ENCODE measurements at places on chromosomes 5 and 9.
A peak's percentile ranks its signal among the peaks of the same experiment; 100 is the strongest.

- no peak for DNase-seq
Measured at GRCh38 chr9:68844631-68845612, 139.9 kb downstream of the PIP5K1B start.

GRCh38 chr5:56321236-56321881, 88.2 kb upstream of the ANKRD55 start:
- DNase-seq = no peak

GRCh38 chr5:53109056-53109442, 508 bp downstream of the MOCS2 start:
- DNase-seq = no peak

GRCh38 chr5:169410996-169411783, 110.3 kb upstream of the SLIT3 start:
- DNase-seq = no peak

- no peak for DNase-seq
Measured at GRCh38 chr5:131206772-131207171, 36.0 kb downstream of the LYRM7 start.

- DNase-seq = no peak
Measured at GRCh38 chr9:137055385-137056364, 1.8 kb upstream of the ENTPD2 start.

- no peak for DNase-seq
Measured at GRCh38 chr5:124157320-124157719, 589.1 kb downstream of the ZNF608 start.

- DNase-seq = no peak
Measured at GRCh38 chr9:4242239-4242638, 57.6 kb downstream of the GLIS3 start.

- DNase-seq = no peak
Measured at GRCh38 chr5:103411711-103412110, 150.9 kb downstream of the NUDT12 start.

DNA sequence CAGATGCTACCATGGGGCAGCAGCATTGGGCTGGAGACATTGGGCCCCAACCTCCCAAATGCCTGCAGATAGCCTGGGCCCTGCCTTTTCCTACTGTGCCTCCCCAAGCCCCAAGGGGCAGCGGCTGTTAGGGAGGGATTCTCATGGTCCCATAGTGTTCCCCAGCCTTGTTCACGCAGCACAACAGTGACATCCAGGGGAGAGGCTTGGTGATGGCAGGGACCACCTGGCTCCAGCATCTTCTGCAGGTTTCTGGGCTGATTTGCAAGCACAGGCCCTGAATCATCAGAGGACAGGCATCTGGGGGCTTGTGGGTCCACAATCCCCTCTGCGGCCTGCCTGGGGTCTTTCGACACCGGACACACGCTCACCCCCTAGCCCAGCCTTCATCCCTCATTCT, 354.6 kb downstream of the SLIT3 start:
- no peak for DNase-seq

- DNase-seq = no peak
Measured at GRCh38 chr5:145787996-145788395, 47.1 kb downstream of the PRELID2 start.

GRCh38 chr5:58281189-58281588, 178.7 kb downstream of the PLK2 start:
- DNase-seq = no peak

DNA sequence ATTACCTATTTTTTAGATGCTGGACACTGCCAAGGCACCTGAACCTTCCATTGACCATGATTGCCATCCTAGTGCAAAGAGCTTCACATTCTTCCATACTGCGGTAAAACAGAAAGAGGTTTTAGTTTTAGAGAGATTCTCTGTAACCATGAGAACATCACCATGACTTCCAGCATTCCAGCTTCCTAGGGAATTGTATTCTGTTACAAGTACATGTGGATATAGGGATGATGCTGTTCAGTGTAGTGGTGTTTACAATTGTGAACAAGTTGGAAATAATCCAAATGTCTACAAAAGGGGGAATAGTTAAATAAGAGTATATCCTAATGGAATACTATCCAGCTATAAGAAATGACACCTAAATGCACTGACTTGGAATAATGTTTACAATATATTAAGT, 22.4 kb downstream of the NIPSNAP3B start:
- DNase-seq = no peak

GRCh38 chr9:96177005-96177718, 124.8 kb downstream of the HSD17B3 start:
- DNase-seq = no peak

DNA sequence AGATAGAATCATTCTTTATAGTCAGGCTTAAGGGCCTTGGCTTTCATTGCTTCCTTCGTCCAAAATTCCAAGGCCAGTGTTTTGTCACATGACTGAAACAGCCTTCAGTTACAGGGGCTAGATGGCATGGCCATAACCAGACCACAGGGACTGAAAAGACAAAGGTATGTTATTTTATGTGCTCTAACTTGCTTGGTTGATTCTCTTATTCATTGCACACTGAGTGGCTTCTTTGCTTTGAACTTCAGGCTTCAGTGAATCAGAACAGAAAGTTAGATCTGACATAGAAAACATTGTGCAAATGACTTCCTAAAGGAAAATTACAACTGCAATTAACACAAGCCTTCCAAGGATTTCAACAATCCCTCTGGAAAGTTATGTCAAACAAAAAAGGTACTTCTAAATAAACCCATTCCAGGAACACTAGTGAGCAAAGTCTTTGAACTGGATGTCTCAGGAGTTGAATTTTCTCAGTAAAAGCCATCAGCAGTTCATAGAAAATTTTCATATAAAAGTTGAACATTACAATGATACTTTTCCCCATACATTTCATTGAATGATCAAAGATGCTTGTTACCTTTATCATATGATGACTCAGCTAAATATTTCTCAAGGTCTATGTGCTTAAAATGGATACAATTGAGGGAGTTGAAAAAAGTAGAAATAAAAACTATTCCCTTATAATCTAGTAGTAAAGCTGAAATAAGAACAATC, 355.3 kb downstream of the TMEM232 start:
- DNase-seq = no peak

GRCh38 chr5:44543511-44543910, 154.3 kb upstream of the FGF10 start:
- no peak for DNase-seq

- no peak for DNase-seq
Measured at GRCh38 chr5:179870403-179870903, 11.8 kb upstream of the MRNIP start.

- no peak for DNase-seq
Measured at GRCh38 chr5:52789378-52789777, 1.7 kb downstream of the ITGA1 start.

GRCh38 chr9:91586282-91586681, 162.7 kb upstream of the NFIL3 start:
- no peak for DNase-seq

DNA sequence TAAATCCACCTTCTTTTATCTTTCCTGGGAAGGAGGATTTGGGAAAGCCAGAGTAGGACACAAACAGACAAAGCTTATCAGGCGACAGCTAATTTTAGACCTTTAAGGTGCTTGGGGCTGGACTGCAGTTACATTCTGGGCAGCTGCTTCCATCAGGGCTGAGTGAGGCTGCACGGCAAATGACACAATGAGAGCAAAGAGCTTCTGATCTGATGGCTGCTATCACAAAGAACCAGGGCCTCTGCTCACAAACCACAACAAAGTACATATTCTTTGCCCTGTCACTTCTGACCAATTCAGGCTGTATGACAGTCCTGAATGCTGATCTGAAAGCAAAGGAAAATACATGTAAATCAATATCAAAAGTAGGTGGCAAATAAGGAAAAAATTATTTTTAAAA, 93.1 kb downstream of the MRPS27 start:
- DNase-seq = no peak

DNA sequence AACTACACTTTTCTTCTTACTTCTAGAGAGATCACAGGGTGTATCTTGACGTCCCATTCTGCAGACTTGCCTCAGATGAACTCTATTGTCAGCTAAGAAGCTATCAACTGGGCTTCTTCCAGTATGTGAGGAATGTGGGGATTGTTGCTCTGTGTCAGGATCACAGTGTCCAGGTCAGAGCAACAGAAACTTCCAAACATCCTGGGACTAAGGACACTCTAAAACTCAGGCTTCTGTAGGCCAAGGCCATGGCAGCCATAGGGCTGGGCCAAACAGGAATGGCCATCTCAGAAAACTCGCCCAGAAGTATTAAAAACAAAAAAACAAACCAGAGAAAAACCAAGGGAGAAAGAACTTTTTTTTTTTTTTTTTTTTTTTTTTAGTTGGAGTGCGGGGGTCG, 210.0 kb upstream of the CLINT1 start:
- no peak for DNase-seq

DNA sequence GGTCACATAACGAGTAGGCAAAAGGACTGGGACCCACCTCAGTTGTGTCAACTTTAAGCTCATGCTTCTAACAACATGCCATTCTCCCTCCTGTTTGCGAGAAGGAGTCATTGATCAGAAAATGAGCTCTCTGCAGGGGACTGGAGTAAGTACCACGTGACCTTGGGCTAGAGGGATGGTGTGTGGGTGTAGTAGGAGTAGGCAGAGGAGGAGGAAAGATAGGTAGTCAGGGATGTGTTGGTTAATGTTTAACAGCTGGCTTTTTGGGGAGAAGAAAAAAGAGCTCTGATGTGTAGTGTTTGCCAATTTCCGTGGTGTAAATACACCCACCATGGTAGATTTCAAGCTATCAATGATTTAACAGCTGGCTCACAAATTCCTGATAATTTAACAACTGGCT, 160.3 kb upstream of the TBC1D2 start:
- DNase-seq = no peak

DNA sequence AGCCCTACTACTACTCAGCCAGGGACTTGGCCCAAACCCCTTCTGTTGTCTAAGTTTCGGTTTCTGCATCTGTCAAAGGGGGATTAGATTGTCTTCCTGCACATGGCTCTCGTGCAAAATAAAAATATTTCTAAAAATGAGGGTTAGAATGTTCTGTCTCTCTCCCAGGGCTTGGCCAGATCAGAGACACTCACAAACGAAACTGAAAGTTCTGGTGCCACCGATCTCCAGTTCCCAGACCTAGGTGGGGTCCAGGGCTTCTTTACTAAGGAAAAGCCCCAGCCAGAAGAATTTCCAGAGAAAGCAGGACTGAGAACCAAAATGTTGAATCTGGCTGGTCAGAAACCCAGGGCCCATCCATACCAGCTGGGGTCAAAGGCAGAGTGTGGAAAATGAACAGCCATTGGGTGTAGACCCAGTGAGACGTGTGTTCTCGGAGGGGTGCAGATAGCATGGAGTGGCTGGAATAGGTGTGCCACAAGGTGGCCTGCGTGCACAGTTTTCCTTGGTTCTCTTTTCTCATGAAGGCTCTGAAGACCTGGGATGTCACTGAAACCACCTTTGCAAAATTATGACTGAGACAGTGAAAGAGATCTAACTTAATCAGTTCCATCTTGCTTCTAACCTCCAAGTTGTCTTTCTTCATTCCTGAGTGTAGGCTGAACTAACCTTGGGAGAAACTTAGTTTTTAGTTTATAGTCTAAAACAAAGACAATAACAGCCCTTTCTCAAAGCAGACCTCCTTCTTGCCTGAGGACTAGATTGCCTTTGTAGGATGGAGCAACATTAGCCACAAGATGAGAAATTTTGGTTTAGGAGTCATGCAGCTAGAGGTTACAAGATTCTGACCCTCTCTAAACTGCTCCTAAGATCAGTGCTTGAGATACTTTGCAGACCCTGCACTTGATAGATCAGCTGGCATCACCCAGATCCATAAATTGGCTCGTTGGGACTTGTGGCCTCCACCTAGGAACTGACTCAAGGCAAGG, 2.3 kb upstream of the SLC23A1 start:
- no peak for DNase-seq

GRCh38 chr9:14511452-14511851, 181.8 kb downstream of the ZDHHC21 start:
- no peak for DNase-seq

GRCh38 chr9:97502984-97503861, 1.8 kb downstream of the TMOD1 start:
- no peak for DNase-seq

- DNase-seq = no peak
Measured at GRCh38 chr5:18397891-18398290, 763.6 kb downstream of the TAF11L14 start.

DNA sequence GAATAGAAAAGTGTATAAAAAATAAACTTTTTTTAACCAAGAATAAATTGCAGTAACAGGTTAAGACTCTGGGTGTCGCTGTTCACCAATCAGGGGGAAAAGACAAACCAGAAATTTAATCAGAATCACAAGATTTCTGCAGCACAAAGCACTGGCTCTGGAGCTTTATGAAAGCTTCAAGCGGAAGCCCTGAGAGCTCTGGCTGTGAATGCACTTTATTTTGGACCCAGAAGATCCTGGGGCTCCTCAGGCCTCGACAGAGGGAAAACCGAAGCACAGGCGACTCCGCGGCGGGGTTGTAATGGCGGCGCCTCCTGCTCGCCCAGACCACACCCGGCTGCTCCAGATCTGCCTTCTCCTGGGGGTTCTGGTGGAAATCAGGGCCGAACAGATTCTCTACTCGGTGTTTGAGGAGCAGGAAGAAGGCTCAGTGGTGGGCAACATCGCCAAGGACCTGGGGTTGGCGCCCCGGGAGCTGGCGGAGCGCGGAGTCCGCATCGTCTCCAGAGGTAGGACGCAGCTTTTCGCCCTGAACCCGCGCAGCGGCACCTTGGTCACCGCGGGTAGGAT, at the start of gene PCDHGA4:
Gene PCDHGA4, plus strand, starts transcription at position 122 of the 570 bp plus-strand sequence. Its CDS starts 87 bp downstream, at position 209.
- DNase-seq = no peak

DNA sequence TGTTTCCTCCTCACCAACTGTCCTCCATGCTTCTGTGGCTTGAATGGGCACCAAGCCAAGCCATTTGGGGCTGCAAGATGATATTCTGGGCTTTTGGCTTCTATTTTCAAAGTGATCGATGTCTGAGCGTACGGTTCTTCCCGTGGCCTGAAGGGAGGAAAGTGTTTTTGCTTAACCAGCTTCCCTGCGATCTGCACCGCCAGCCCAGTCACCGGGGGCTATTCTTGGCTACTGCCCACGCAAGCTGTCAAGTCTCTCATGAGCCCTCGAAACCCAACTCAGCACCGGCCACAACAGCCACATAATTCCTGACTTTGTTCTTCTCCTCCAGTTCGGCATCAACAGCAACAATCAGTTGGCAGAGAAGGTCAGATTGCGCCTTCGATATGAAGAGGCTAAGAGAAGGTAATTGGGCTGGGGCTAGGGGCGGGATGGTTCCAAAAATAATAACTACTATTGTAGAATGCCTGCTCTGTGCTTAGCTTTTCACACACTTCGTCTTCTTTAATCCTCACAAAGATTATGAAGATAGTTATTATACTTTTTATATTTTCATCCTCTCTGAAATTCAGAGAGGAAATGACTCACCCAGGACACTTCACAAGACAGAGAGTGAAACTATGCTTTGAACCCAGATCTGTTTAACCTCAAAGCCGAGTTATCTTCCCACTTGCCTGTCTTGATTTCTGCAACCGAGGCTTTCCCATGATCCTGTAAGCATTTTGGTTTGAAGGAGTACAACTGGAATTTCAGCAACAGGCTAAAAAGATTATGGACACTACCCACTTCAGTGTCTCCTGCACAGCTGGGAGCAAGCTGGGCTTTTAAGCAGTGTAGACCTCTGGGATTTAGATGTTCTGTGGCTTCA, 76.4 kb upstream of the RARS1 start:
- peak; percentile 44 for DNase-seq

DNA sequence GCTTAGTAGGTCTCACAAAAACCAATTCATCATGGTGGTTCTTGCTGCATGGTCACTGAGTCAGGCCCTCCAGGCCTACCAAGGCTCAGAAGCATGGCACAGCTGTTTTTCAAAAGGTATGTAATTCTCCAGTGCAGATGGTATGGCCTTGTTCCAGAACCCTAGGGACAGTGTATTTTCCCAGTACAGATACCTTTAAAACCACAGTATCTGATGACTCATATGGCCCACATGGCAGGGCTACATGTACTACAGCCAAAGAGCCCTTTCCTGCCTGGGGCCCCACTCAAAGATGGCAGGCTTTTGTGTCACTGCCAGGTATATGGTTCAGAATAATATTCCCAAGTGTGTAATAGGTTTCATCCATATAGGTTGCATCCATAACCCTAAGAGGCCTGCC, 16.5 kb downstream of the CSF2 start:
- peak; percentile 30 for DNase-seq
